ENCODE measurements at places on chromosomes 4 and X.

- DNase-seq, result no peak
These were observed 126.8 kb downstream of the GPR143 start for GRCh38 chrX:9638871-9639270.

DNA sequence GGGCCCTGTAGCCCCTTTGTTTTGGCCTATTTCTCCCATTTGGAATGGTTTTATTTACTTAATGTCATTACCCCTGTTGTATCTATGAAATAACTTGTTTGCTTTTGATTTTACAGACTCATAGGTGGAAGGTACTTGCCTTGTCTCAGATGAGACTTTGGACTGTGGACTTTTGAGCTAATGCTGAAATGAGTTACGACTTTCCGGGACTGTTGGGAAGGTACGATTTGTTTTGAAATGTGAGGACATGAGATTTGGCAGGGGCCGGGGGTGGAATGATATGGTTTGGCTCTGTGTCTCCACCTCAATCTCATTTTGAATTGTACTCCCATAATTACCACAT is 39.4 kb downstream of the NLRP2B start:
- DNase-seq, result no peak

- no peak for DNase-seq
These were observed 17.6 kb downstream of the GIMD1 start for GRCh38 chr4:106351016-106351415.

GRCh38 chrX:40096395-40097091 is 1.2 kb downstream of the BCOR start:
- DNase-seq, result peak; percentile 32

- no peak for DNase-seq
These were observed 406.7 kb upstream of the SPANXN1 start for GRCh38 chrX:144840616-144841015.

DNA sequence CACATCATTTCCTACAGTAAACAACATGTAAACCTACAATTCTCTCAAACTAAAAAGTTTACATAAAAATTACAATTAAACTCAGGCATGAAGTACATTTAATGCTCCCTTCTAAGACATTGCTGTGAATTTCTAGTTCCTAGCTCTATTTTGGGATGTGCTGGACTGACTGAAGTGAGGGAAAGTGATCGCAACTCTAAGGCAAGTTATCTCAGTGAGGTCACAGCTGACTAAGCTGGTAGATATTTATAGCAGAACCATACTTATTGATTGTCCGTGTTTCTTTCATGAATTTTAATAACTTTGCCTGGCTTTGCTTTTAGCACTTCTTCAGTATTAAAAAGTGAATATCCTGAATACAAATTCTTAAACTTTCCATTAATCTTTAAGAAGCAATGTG is 570.4 kb upstream of the GALNTL6 start:
- no peak for DNase-seq

- DNase-seq, result no peak
These were observed 28.8 kb downstream of the KDR start for GRCh38 chr4:55096619-55097018.

- no peak for DNase-seq
These were observed 136.5 kb upstream of the AADAT start for GRCh38 chr4:170226288-170226687.

- DNase-seq, result no peak
These were observed 15.6 kb downstream of the MAEA start for GRCh38 chr4:1305261-1305711.

DNA sequence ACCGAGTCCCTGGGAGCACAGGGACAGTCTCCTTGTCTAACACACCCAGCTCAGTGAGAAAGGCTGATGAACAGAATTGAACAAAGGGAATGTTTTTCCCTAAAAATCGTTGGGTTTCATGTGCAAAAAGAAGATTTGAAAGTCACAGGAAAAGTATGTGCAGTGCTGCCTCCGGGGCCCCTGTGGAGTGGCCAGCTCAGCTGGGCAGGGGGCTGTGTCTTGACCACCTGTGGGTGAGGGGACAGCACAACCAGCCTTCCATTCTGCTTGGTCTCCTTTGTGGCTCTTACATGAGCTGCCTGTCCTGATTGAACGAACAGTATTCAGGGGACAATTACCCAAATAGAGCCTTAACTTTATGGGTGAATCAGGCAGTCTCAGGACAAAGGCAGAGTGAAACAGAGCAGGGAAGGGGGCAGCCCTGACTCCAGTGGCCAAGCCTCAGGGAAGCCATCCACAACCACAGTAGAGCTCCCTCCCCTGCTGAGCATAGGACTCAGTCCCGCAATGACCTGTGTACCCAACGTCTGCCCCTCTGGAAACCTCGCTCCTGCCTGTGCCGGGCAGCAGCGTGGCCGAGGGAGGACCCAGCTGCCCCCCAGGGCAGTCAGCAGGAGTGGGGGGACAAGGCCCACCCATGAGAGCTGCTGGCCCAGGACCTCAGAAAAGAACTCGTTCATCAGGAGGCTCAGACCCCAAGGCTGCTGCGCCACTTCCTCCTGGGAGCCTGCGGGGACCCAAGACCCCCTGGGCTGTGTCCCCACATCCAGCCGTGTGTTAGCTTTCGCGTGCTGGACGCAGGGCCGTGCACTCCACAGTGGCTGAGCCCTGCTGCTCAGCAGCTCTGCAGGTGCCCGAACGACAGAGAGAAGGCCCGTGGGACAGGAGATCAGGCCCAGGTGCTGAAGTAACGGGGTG is 59.6 kb upstream of the MXD4 start:
- DNase-seq, result no peak

GRCh38 chr4:68267433-68267944 is 22.0 kb upstream of the TMPRSS11B start:
- DNase-seq, result no peak

- DNase-seq, result peak; percentile 18
These were observed 204.8 kb downstream of the CFAP299 start for GRCh38 chr4:80540349-80540748.

DNA sequence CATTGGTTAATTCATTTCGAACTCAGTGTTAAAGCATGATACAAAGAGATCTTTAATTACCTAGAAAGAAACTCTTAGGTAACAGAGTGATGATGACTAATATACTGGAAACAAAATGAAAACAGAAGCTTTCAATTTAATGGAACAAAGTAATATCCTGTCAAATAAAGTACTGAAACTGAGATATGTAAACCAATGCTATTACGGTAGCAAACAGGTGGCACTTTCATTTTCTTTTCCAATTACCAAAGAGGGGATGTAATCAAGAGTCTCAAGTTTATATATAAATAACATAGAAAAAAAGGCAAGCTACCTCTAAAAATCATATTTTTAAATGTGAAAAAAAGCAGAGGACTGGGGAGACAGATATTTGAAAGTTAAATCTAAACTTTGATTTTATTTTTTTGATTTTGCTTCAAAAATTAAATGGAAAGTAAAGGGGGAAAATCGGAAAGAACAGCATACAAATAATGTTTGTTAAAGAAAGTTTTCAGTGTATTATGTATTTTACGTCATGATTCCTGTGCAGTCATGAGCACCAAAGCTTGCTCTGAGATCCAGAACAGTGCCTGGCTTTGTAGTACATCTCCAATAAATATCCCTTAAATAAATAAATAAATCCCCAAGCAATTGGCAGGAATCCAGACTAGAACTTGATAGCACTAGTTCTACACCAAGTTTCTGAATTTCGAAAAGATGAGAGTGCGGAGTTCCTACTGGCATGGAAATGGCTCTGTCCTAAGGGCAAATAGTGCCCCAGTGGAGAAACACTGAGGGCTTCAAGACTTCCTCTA is 25.0 kb upstream of the RAPGEF2 start:
- no peak for DNase-seq

DNA sequence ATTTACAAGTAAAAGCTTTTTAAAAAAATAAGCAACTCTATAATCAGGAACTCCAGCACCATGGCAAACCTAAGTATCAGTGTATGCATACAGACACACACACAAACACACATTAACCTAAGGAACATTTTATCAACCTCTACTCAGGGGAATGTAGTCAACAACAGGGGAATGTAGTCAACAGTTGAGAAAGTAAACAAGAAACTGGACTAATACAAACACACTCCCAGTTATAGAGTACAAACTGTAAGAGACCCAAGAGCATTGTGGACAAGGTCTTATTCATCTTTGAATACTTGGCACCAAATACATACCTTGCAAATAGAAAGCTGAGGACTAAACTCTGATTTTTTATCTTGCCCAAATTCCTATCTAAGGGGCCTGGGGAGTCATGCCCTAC is 36.2 kb downstream of the PAPSS1 start:
- DNase-seq, result no peak

GRCh38 chrX:17597327-17597726 is 140.0 kb upstream of the SCML1 start:
- no peak for DNase-seq

DNA sequence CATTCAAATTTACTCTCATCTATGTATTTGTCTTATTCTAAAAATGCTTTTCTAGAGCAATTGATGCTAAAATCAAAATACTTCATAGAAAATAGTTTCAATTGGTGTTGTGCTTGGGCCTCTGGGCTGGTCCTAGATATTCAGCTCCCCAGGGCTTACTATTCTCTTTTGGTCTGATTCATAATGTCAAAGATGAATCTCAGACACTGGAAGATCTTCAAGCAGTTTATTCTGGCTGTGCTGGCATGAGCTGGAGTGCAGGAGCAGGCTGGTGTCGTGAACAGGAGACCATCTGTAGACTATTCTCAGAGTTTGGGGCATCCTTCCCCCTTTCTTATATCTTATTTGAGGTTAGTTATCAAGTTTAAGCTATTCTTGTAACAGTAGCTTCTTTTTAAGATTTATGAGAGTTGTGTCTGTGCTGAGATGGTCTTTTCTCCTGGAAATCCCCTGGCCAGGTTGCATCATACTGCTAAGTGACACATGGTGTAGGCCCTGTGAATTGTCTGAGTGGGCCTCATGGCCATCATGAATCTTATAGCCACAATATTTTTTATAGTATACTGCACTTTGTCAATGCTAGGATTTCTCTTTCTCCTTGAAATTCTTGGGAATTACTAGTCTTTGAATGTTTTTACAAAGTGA is 1624.0 kb upstream of the IGFBP7 start:
- DNase-seq, result no peak

GRCh38 chrX:118718737-118719136 is 8.7 kb upstream of the IL13RA1 start:
- DNase-seq, result no peak

- peak; percentile 91 for DNase-seq
These were observed 99.4 kb upstream of the PGRMC2 start for GRCh38 chr4:128386761-128387599.

GRCh38 chr4:99664716-99665115 is 7.1 kb upstream of the C4orf54 start:
- no peak for DNase-seq

DNA sequence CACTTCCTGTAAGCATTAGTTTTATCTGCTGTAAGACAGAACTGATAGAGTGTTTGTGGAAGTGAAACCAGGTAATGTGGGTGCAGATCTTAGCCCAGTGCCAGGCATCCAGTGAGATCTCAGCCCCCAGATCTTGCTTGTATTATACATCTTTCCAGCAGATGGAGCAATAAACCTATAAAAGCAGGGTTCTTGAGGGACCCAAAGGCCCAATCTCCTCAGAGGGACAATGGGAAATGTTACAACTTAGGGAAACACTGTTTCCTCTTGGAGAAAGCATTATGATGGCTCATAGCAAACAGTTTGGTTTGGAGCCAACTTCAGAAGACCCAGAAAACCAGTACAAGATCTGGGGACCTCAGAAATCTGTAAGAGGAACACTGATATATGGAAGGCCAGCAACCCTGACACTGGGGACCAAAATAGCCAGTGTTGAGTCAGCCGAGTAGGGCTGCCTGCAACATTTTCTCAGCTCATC is 206.3 kb downstream of the SLC7A11 start:
- peak; percentile 44 for DNase-seq

GRCh38 chr4:139085141-139085540 is 69.6 kb downstream of the NOCT start:
- DNase-seq, result no peak

GRCh38 chrX:68944211-68944610 is 115.4 kb downstream of the EFNB1 start:
- DNase-seq, result no peak

GRCh38 chr4:86482306-86483172 is 111.6 kb upstream of the PTPN13 start:
- DNase-seq, result peak; percentile 67

GRCh38 chr4:186798951-186799659 is 75.4 kb upstream of the FAT1 start:
- no peak for DNase-seq

- no peak for DNase-seq
These were observed 1851.6 kb upstream of the TENM3 start for GRCh38 chr4:180391613-180392012.

GRCh38 chrX:52577464-52578173 is 60.8 kb upstream of the XAGE1B start:
- no peak for DNase-seq

- DNase-seq, result no peak
These were observed 91.5 kb upstream of the ZNF827 start for GRCh38 chr4:146029939-146030710.

DNA sequence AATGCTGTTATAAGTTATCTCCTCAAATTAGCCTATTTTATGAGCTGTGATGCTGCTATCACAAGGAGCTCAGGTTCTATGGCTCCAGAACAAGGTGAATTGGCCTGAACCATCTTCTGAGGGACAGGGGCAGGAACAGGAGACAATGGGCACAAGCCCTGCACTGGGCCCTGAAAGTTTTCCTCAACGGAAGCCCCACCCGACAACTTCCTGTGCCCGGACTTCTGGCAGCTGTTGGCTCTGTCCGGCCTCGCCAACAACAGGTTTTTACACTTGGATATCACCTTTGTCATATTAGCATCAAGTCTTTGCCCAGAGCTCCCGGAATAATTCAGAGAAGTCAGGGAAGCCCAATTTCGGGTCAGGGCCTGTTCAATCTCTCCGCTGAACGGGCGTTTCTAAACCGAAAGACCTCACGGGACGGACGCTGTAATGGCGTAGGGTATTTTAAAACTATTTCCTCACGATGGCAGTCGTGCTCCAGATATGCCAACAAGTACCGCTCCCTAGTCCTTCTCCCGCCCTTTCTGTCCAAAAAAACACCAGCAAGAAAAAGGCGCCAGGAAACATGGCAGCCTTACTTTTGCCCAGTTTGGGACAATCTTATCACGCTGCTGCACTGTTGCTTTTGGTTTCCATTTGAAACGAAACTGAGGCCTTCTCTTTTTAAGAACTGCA is 201.0 kb upstream of the STK26 start:
- DNase-seq, result peak; percentile 48

DNA sequence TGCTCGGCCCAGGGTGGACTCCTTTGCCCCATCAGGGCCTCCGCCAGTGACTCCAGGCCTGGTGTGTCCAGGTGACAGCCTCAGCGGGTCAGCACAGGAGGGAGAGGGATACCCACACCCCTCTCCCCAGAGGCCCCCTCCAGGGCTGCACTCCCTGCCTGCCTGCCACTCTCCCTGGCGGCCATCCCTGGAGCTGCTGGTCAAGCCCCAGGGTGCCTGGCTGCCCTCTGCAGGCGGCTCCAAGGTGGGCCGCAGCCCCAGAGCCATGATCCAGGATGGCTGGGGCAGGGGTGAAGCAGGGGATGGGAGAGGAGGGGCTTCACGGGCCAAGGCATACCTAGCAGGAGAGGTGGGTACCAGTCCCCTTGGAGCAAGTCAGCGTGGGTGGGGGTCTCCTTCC is 3.8 kb downstream of the FGFRL1 start:
- DNase-seq, result no peak

DNA sequence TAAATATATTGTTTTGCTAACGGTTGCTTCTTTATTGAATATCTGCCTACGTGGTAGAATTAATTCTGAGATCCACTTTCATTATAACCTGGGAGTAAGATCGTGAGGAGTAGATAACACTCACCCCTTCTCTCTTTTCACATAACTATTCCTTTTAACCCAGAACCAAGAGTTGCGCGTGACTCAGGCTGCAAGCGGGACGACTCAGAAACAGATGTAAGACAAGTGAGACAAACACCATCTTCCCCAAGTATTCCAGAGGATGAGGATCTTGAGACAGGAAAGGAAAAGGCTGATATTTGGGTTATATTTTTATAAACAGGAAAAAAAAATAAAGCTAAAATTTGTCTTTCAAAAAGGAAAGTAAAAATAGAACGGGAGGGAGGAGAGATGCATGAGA is 318.8 kb upstream of the NOCT start:
- DNase-seq, result no peak

All from NCI-H2081 (cell line).